ENCODE measurements at places on chromosomes 12 and 14.

DNA sequence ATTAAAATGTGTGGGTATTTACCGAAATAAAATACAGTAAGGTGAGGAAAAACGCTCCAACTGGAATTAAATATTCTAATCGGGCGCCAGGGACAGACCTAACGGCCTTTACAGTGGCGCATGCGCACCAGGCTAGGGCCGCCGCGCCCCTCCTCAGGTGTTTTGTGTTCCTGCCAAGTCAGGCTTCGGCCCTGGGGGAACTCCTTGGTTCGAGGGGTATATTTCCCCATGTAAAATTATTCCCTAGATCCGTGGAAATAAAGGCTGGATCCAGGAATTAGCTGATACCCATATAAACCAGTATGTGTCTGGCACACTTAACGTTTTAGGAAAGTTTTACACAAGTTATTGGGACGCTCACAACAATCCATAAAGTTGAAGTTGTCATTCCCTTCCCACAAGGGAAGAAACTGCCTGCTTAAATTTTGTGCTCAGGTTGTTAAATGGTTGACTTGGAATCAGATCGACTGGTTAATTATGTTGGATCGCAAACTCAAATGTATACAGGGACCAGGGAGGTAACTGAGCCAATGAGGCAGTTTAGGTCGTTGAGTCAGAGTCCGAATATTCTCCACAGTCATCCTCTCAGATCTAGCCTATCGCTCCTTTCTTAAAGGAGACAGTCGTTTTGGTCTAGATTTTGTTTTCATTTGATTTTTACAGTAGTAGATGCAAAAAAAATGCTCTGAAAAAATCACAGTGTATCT, 621 bp upstream of the ANAPC7 start:
- peaks cover 4% of the 10 kb centered on the region for H3K36me3 ChIP-seq
- peak; percentile 82 for DNase-seq
- peak overlapping the region; percentile 100 for H3K4me3 ChIP-seq
- H3K4me1 ChIP-seq: peaks cover 9% of the 10 kb centered on the region

- H3K27ac ChIP-seq: no peak overlapping the region
- H3K27me3 ChIP-seq: no peaks in the 10 kb centered on the region
- H3K4me1 ChIP-seq: peaks cover 9% of the 10 kb centered on the region
- H3K4me3 ChIP-seq: no peak overlapping the region
- DNase-seq: no peak
Measured at GRCh38 chr12:89228491-89228890, 123.8 kb downstream of the DUSP6 start.

- no peak overlapping the region for H3K27ac ChIP-seq
- H3K4me1 ChIP-seq: no peaks in the 10 kb centered on the region
- no peak for DNase-seq
- no peaks in the 10 kb centered on the region for H3K36me3 ChIP-seq
- H3K27me3 ChIP-seq: no peaks in the 10 kb centered on the region
Measured at GRCh38 chr12:126247936-126248335, 1182.7 kb downstream of the AACS start.

- no peak overlapping the region for H3K4me3 ChIP-seq
- no peaks in the 10 kb centered on the region for H3K36me3 ChIP-seq
- peaks cover 18% of the 10 kb centered on the region for H3K4me1 ChIP-seq
- DNase-seq: peak; percentile 55
- H3K27me3 ChIP-seq: no peaks in the 10 kb centered on the region
- H3K27ac ChIP-seq: peak overlapping the region; percentile 77
Measured at GRCh38 chr12:104219908-104220404, 4.4 kb downstream of the TXNRD1 start.

DNA sequence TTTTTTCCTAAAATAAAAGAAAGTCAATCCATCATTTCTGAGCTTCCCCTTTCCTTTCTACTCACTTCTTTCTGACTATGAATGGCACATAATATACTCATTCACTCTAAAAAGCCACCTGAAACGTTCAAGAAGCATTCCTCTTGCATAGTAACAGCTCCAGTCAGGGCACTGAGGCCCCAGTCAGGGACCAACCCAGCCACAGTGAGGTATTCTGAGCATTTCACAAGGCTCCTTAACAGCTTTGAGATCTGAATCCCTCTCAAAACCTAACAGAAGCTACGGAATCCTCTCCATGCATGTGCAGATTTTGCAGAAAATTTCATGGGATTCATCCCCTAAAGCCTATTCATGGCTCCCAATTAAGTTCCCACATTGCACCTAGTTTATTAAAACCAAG, 23.2 kb downstream of the NT5DC3 start:
- peaks cover 11% of the 10 kb centered on the region for H3K36me3 ChIP-seq
- no peak overlapping the region for H3K4me3 ChIP-seq
- no peak overlapping the region for H3K27ac ChIP-seq
- no peak for DNase-seq
- no peaks in the 10 kb centered on the region for H3K4me1 ChIP-seq

GRCh38 chr12:54932691-54933090, 51.9 kb downstream of the TESPA1 start:
- H3K4me3 ChIP-seq: no peak overlapping the region
- no peaks in the 10 kb centered on the region for H3K27me3 ChIP-seq
- H3K36me3 ChIP-seq: no peaks in the 10 kb centered on the region
- no peak overlapping the region for H3K27ac ChIP-seq

DNA sequence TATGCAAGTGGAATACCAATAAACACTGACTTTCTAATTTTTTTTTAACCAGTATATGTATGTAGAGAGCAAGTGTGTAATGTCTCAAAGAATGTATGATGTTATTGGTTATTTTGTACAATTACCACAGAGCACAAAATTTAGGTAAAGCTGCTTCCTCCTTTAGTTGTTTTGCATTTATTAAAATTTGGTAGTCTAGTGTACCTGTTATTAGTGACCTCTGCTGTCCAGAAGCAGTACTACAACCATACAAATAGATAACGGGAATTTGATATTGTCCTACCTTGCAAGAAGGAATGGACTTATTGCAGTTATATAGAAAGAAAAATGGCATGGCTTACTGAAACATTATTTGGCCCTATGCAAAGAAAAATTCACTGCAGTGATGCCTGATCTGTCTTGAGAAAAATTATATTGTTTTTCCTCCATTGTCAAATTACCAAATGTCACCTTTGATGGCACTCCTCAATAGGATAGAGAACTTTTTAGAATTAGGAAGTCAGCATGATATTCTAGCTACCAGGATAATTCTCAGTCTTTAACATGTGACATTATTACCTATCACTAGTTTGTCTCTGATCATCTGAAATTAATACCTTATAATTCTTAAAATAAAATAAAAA, 153.9 kb upstream of the RMST start:
- no peak overlapping the region for H3K27ac ChIP-seq
- no peak for DNase-seq
- no peaks in the 10 kb centered on the region for H3K4me1 ChIP-seq
- no peaks in the 10 kb centered on the region for H3K36me3 ChIP-seq

- DNase-seq: no peak
- no peaks in the 10 kb centered on the region for H3K27me3 ChIP-seq
- H3K4me1 ChIP-seq: no peaks in the 10 kb centered on the region
- H3K27ac ChIP-seq: no peak overlapping the region
Measured at GRCh38 chr12:19792028-19792427, 352.7 kb downstream of the AEBP2 start.

GRCh38 chr12:49039421-49040363, 20.9 kb downstream of the KMT2D start:
- no peaks in the 10 kb centered on the region for H3K27me3 ChIP-seq
- DNase-seq: no peak
- no peaks in the 10 kb centered on the region for H3K4me1 ChIP-seq
- no peak overlapping the region for H3K27ac ChIP-seq

- H3K36me3 ChIP-seq: peaks cover 30% of the 10 kb centered on the region
- no peak for DNase-seq
- no peak overlapping the region for H3K27ac ChIP-seq
- H3K27me3 ChIP-seq: no peaks in the 10 kb centered on the region
Measured at GRCh38 chr12:101749657-101750056, 10.4 kb upstream of the SYCP3 start.

DNA sequence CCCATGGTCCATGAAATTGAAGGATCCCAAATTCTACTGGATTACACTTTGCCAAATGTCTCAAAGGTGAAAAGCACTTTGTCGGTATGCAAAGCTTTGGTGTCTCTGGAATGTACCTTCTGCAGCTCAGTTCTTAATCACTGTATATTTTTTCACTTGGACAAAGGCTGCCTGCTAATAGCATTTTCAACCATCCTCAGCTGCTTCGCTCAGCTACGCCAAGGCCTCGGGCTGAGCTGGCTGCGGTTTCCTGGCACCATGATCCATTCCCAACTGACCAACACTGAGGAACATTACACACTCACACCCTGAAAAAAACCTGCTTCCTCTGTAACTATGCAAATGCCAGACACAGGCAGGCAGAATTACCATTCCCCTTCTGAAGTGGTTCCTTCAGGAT, 335.2 kb downstream of the DPF3 start:
- H3K4me1 ChIP-seq: no peaks in the 10 kb centered on the region
- DNase-seq: no peak
- no peaks in the 10 kb centered on the region for H3K36me3 ChIP-seq
- no peaks in the 10 kb centered on the region for H3K27me3 ChIP-seq
- H3K4me3 ChIP-seq: no peak overlapping the region

DNA sequence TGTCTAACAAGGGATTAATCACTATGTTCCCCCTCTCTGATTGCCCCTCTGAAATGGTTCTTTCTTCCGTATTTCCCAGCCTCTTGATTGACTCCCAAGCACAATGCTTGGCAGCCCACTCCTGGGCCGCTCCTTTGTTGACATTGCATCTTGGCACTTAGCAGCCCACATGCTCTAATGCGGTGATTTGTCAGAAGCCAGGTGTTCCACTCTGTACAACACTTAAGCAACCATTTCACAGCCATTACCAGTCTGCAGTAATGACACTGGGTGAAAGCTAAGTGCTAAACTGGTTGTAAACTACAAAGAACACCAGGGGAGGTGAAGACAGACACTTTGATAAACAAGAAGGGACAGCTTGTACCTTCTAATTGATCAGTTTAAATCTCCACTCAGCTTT, 353.5 kb downstream of the TMEM132D start:
- no peaks in the 10 kb centered on the region for H3K27me3 ChIP-seq
- no peaks in the 10 kb centered on the region for H3K4me1 ChIP-seq
- no peak overlapping the region for H3K4me3 ChIP-seq
- DNase-seq: peak; percentile 81
- no peaks in the 10 kb centered on the region for H3K36me3 ChIP-seq
